ENCODE measurements at places on chromosomes 6 and 20.

DNA sequence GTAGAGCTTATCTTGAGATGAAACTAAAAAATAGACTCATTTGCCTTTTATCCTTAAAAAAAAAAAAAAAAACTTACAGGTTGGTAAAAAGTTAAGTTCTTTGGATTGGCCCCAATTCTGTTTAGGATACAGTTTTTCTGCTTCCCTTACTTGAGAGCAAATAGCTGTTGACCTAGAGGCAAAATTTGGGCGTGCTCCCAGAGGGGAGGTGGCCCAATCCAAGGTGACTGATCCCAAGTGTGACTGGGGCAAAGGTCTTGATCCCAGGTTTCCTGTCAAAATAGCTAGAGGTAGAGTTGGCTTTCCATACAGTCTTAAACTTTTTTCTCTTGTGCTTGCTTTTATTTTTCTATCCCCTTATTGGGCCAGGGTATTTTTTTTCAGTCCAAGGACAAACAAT, 363.8 kb upstream of the AGPAT4 start:
- DNase-seq: no peak

GRCh38 chr20:37749218-37749617, 55.4 kb downstream of the CTNNBL1 start:
- no peak for DNase-seq

DNA sequence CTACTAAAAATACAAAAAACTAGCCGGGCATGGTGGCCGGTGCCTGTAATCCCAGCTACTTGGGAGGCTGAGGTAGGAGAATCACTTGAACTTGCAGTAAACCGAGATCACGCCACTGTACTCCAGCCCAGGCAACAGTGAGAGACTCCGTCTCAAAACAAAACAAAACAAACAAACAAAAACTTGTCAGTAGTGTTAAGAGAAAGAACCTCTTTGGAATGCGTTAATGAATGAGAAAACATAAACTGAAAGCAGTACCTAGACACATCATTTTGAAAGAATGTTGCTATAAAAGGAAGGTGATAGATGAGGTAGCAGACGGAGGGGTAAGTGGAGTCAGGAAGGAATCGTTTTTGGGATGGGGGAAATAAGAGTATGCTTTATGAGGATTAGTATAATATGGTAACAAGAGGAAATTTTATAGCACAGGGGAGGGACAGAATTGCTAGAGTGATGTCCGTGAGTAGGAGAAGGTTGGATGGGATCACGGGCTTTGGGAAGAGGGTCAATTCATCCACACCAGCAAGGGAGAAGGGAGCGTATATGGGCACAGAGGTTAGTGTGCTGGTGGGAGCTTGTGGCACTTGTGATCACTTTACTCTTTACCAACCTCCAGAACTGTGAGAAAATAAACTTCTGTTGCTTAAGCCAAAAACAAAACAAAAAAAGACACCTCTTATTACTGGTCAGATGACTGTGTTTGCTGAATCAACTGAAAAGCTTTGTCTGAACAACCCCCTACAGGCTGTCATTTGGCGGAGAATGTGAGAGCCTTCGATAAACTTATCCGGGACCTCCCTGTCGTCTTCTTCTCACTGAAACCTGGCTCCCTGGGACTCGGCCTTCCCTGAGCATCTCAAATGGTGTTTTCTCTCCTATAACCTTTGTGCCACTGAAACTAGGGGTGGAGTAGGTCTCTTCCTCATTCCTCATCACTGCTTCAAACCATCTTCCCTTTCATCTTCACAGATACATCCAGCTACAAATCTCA, 48.9 kb upstream of the TFAP2A start:
- DNase-seq: no peak

GRCh38 chr20:33663161-33664084, 1.3 kb downstream of the C20orf144 start:
- DNase-seq: peak; percentile 93

- no peak for DNase-seq
Measured at GRCh38 chr6:63635215-63635587, 401 bp upstream of the PHF3 start.

DNA sequence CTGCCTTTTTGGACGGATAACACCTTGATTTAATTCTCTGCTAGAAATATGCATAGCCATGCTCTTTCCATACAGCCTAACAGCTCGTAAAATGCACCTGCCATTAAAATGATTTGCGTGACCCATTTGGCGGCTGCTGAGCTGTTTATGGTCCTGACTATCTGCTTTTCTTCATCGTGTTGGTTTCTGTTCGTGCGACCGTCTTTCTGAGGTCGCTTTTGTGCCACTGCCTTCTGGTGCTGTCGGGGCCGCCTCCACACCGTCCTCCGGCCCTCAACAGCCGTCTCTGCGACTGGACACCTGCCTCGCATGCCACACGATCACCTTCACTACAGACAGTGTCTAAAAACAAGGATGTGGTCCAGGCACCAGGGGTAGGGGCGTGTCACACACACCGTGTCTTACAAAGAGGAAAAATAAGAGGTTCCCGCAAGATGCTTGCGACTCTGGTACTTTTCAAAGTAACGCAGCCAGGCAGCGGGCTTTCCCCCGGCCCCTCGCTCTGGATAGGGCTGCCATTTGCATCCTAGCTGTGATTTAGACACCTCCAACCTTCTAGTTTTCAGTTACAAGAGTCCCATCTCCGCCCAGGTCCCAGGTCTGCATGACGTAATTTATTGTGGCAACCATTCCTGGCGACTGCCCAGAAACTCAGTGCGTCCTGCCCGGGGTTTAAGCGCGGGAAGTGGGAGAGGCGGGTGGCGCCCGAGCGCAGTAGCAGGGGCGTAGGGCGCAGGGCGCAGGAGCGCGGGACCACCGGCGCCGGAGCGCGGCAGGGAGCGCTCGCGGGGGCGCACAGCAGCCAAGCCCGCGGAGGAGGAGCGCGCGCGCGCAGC, at the start of gene STMND1:
TSS of gene STMND1 (plus strand) at position 629 of the 836 bp plus-strand sequence. CDS start 208 bp downstream, outside the sequence.
- peak; percentile 36 for DNase-seq

GRCh38 chr6:109743739-109744138, 52.6 kb downstream of the FIG4 start:
- DNase-seq: no peak

- no peak for DNase-seq
Measured at GRCh38 chr6:129754750-129755149, 44.8 kb upstream of the ARHGAP18 start.

GRCh38 chr20:63562461-63563224, 8.7 kb downstream of the FNDC11 start:
- no peak for DNase-seq

GRCh38 chr6:30913721-30914075, 340 bp upstream of the VARS2 start:
- no peak for DNase-seq

- no peak for DNase-seq
Measured at GRCh38 chr6:127869183-127869582, 31.7 kb downstream of the THEMIS start.

DNA sequence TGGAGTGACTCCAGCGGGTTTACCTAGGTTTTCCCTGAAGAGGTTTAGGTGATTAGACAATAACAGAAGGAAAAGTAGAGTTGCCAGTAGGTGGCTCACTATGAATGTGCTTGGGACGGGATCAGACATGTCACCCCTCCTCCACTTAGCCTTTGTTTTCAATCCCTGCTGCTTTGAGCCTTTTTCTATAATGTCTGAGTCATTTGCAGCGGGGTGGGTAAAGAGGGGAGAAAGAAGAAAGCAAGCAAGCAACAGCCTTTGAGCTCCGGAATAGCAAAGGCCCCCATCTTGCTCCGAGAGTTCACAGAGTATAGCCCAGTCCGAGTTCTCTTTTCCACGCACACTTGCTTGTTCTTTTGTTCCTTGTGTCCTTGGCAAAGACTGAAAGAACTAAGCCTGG, 129.1 kb downstream of the PACRG start:
- DNase-seq: no peak

GRCh38 chr6:95948324-95948723, 67.5 kb upstream of the FUT9 start:
- DNase-seq: no peak

- no peak for DNase-seq
Measured at GRCh38 chr20:6579824-6580223, 187.7 kb upstream of the BMP2 start.

GRCh38 chr6:160859822-160860221, 131.7 kb upstream of the MAP3K4 start:
- DNase-seq: no peak

DNA sequence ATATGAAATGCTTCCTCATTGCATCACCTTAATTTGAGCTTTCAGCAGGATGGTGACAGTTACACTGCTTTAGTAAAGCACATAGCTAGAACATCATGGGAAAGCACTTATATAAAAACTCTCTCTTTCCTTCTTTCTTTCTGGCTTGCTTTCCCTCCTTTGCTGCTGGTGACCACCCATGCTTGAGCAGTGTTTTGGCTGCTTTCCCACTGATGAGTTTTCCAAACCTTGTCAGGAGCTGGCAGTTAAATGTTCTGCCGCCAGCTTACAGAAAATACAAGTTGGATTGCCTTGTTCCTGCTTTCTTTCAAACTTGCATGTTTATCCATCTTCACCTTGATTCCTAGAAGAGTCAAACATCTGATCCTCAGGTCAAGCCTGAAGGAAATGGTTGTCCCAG, 323.9 kb downstream of the FOXA2 start:
- no peak for DNase-seq

DNA sequence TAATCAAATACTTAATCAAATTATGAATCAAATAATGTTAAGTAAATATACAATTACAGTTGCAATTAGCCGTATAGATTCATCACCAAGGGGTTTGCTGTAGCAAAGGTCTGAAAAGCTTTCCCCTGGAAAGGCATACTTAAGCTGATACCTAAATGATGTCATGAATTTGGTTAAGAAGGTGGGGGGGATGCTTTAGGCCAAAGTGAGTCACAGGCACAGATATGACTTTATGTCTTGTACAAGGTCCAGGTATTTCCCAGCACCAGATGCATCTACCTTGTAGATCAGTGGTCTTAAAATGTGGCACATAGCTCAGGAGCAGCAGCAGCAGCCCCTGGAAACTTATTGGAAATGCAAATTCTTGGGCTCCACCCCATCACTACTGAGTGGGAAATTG, 557.3 kb upstream of the CDH4 start:
- DNase-seq: no peak

- DNase-seq: peak; percentile 17
Measured at GRCh38 chr6:169930799-169931198, 179.4 kb downstream of the ERMARD start.

- no peak for DNase-seq
Measured at GRCh38 chr6:110432285-110432900, 17.0 kb upstream of the DDO start.

DNA sequence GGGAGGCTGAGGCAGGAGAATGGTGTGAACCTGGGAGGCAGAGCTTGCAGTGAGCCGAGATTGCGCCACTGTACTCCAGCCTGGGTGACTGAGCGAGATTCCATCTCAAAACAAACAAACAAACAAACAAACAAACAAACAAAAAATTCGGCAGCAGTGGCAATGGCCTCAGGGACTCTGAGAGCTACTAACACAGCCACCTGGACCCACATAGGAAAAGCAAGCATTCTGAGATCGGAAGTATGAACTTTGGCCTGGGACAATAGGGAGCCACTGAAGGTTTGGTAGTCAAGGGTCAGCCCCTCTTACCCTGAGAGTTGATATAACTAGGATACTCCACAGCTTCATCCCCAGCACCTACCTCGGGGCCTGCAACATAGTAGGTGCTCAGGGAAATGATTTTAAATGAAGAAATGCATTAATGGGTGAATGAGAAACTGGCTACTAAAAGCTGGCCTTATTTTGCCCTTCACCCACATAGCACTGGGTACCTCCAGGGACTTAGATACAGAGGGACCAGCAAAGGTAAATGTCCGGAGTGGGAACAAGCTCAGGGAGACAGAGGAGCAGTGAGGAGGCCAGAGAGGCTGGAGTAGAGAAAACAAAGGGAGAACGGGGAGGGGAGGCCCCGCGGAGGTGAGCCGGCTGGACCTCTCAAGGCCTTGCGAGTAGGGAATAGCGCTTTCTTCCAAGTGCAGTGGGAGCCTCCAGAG, 46.6 kb upstream of the PTGIS start:
- no peak for DNase-seq

- DNase-seq: no peak
Measured at GRCh38 chr6:22214314-22214713, 82.5 kb downstream of the PRL start.

DNA sequence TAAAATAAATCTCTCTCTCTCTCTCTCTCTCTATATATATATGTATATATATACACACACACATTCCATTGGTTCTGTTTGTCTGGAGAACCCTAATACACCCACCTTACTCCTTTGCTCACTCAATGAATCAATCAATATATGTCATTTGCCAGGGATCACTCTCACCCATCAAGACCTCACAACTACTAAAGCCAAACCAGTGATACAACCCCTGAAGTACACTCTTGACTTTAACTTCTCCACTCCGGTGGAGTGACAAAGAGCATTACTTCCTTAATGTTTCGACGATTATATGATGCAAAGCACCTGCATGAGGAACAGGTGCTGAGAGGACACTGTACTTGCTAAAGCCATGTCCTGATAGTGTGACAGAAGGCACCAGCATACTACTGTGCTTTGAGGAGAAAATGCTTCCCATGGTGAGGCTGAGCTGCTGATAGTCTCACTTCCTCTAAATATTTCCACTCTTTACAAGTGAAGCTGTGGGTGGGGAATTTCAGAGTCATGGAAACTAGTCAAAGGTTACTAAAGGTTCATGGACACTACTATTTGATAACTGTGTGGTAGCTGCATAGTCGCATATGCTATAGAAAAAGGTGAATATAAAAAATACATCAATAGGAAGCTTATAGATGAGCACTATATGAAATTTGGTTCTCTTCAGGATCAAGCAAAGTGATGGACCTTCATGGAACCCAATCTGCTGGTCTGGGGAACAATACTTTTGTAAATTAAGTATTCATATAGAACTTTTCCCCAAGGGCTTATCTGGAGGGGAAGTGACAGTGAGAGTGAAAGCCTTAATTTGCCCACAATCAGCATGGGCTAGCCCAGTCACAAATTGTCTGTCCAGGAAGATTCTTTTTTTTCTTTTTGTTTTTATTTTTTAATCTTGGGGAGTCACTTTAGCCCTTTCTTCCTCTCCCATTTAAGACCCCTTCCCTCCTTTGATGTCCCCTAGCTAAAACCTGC, 141.9 kb upstream of the NEDD9 start:
- DNase-seq: peak; percentile 67

DNA sequence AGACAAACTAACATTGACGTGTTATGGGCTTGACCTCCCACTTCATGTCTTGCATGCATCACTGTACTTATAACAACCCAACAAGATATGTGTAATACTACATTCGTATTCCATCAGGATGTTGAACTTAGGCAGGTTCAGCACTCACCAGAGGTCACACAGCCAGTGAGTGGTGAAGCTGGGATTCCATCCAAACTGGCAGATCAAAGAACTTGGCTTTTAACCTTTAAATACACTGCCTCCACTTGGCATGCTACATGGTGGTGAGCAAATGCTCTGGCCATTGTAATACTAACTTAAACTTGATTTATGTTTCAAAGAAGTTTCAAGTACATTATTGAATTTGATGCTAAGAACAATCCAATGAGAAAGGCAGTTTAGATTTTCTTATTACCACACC, 10.7 kb upstream of the HDDC2 start:
- DNase-seq: no peak

Measured in GM13976 (cell line).